Astrocyte of the spinal cord (primary cell): ENCODE measurements at places on chromosomes 7 and 10.
A peak's percentile ranks its signal among the peaks of the same experiment; 100 is the strongest.

DNA sequence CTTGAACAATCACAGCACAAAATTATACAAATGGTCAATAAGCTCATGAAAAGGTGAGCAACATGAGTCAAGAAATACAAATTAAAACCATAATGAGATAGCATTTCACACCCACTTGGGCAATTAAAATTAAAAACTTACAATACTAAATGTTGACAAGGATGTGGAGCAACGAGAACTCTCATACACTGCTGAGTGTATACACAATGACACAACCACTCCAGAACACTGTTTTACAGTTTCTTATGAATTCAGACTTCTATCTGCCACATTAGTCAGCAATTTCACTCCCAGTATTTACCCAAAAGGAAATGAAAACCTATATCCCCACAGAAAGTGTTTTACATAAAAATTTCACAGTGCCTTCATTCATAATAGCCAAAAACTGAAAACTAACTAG lies 31.1 kb downstream of the GDI2 start:
- DNase-seq, result no peak

DNA sequence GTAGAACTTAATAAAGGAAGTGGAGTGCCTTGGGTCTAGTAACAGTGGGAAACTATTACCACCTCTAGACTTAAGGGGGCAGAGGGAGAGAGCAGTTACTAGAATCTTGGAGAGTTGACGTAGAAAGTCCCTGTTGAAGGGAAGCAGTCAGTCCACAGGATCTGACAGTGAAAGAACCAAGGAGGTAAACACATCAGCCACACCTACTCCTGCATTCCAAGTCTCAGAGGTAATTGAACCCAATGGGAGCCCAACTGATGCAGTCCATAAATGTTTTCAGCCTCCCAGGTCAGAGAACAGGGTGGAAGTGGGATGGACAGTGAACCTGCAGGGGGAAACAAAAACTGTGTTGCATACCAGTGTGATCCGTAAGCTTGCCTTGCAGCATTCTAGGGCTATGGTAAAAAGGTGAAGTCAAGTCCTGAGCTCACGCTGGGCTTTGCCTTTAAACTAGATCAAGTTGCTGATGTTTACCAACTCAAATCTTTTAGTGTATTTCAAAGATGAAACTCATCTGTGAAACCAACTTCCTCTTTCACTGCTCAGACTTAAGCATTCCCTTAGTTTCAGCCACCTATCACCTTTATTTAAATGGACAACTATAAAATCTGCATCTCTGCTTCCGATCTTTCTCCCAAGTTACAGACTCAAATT lies 57.2 kb downstream of the SLC16A12 start:
- peak; percentile 89 for DNase-seq

GRCh38 chr7:47211519-47211973 lies 370.4 kb downstream of the TNS3 start:
- no peak for DNase-seq

DNA sequence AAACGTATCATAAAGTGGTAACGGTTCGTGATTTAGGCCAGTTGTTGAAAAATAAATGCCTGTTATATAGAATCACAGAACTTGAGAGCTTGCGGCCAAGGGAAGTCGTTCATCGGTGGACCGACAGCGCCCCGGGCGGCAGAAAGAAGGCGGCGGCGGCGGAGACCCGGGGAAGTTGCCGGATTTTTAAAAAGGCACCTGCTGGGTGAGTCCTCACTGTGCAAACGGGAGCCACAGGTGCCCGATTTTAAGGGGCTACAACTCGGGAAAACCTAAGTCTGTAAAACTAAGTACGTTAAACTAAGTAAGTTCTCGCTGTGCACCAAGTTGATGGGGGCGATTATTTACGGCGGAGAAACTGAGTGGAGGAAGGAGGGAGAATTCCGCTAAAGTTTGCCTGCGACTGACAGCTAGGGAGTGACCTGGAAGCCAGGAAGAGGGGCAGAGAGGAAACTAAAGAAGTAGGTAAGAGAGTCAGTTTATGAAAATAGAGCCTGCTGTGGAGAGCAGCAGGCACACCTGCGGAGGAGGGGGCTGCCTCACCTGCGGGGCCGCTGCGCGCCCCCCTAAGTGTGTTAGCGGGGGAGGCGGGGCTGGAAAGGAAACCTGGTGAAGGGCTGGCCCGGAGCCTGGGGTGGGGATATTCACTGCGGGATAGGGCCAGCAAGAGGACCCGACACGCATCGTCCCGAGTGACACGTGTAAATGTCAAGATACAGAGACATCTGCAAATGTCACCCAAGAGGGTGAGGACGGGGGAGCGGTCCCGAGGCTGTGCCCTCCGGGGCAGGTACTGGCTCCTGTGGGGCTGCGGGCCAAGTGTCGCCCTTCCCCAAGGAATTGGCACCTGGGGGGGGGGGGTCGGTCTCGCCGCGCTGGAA lies 996 bp downstream of the ADAM12 start:
- peak; percentile 91 for DNase-seq

DNA sequence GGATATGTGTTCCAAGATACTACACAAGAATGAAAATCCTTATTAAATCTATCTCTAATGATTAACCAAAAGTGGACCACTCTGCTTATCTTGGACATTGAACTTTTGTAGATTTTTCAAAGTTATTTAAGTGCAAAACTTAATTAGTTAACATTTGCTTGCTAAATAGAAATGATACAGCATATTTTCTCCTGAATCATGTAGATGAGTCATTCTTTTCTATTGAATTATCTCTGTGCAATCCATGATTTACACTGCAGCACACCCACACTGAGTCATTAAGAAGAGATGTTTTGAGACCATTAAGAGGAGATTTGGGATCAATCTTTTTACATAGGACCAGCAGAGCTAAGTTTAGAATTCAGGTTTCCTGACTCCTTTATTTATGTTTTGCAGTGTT lies 6.6 kb upstream of the ABCC2 start:
- peak; percentile 81 for DNase-seq

DNA sequence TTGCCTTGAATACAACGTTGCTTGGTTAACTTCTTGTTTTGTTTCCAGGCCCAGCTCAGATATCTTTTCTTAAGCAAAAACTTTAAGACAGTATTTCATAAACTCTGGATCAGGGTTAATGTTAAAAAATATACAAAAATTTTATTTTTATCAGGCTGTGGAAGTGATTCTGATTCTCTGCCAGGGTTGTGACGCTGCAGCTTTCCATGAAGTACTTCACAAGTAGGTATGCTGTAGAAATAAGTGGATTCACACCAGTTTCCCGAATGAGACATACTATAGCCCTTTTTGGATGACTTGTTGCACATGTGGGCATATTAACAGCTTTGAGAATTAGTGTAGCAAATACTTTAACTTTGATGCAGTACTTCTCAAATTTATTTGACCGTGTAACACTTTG lies 70.1 kb downstream of the CDK14 start:
- no peak for DNase-seq

- no peak for DNase-seq
Measured at GRCh38 chr10:49168831-49169500, 19.2 kb downstream of the TMEM273 start.

GRCh38 chr10:78769526-78769925 lies 299.2 kb upstream of the ZMIZ1 start:
- no peak for DNase-seq

DNA sequence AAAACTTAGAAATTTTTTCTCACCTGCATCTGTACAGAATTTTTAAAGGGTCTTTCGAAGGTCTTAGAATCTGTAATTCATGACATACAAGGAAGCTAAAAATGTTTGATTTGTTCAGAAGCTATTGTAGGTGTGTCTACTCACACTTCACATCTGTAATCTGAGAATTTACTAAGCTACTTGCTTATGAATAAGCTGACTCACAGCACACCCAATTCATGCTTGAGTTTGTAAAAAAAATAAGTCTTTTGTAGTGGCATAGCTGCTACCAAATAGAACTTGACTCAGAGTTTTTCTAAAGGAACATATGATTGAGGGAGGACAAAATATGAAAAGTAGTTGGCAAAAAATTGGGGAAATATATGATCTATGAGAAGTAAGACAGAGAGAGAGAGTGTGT lies 12.7 kb upstream of the AGR2 start:
- peak; percentile 84 for DNase-seq
